T-helper 17 cell (primary cell): ENCODE measurements at places on chromosomes 3 and 15.

DNA sequence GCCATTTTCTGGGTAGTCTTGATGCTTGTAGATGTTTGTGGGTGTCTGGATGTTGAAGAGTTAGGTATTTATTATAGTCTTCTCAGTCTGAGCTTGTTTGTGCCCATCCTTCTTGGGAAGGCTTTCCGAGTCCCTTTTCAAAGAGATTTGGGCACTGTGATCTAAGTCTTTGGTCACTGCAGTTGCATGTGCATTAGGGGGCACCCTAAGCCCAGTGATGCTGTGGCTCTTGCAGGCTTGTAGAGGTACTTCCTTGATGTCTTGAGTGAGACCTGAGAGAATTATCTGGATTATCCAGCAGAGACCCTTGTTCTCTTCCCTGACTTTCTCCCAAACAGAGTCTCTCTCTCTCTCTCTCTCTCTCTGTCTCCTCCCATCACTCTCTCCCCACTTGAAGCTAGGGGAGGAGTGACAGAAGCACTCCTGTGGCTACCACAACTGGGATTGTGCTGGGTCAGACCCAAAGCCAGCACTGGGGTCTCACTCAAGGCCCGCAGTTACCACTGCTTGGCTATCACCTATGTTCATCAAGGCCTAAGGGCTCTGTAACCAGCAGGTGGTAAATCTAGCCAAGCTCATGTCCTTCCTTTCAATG lies 68.5 kb downstream of the TMCO5A start:
- DNase-seq = no peak

DNA sequence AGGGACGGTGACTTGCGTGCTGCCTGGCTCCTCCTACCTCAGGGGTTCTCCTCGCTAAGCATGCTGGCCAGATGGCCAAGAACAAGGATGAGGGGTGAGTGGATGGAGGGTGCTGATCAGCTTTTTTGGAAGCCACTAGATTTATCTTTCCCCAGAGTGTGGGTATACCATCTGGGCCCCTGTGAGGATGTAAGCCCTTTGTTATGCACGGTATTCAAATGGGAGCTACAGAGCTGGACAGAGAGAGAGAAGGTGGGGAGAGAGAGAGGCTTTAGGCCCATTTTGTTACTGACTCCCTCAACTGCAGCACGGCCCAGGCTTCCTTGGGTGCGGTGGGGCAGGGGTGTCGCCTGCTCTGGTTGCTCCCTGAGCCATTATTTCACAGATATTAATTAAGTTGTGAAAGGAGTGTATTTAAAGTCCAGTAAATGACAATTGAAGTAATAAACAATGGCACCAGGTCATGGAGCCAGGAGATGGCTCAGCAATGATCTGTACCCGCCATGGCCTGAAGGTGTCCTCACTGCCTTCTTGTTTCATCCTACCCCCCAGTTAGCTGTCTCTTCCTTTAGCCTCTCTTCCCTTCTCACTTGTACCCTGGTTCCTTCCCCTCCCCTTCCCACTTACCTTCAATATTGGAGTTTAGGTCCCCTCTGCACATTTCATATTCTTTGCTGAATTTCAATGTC lies 158.0 kb downstream of the CLSTN2 start:
- no peak for DNase-seq

- DNase-seq = no peak
Observed at GRCh38 chr3:159856590-159857104, 132.0 kb upstream of the IL12A start.

DNA sequence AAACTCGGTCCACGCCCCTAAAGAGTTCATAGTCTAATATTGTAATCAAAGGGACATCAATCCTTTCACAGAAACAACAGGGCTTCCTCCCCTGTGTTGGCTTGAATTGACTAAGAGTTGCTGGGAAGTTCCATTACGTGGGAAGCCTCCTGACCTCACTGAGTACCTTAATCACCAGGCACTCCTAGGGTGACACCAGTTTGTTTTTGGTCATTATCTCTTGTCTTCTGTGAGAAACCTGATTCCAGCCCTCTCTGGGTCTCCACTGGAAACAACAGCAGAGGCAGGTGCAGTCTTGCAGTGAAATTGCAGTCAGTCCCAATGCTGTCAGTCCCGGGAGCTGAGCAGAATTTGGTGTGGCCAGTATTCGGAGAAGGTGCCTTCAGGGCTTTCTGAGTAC lies 55.4 kb downstream of the BOC start:
- DNase-seq = no peak

DNA sequence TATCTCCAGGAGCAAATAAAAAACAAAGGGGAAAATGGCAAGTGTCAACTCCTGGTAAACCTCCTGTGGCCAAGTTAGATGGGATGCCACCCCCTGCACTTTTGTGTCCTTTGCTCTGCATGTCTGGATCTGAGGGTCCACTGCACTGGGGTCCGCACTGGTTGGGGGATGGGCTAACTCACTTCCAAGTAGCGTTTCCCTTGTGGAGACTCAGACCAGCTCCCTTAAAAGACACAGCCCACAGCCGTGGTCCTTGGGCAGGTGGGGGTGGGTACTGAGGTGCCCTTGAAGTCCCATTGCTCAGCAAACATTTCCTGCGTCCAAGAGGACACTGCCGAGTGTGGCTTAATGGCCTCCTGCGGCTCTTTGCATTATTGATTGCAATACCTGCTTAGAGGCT lies 188.2 kb downstream of the MEGF11 start:
- DNase-seq = no peak

- DNase-seq = no peak
Observed at GRCh38 chr3:42500909-42501308, 1.5 kb upstream of the VIPR1 start.

DNA sequence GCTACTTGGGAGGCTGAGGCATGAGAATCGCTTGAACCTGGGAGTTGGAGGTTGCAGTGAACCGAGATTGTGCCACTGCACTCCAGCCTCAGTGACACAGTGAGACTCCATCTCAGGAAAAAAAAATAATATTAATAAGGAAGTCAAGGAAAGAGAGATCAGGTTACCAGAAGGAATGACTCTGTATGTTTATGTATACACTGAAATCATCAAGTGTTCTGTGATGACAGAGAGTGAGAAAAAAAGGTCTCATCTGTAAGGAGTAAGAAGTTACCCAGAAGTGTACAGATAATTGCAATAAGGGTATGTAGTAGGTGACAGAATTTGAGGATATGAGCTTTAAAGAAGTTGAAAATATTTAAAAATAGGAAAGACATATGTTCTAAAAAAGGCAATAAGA lies 4.3 kb upstream of the CCDC50 start:
- no peak for DNase-seq

DNA sequence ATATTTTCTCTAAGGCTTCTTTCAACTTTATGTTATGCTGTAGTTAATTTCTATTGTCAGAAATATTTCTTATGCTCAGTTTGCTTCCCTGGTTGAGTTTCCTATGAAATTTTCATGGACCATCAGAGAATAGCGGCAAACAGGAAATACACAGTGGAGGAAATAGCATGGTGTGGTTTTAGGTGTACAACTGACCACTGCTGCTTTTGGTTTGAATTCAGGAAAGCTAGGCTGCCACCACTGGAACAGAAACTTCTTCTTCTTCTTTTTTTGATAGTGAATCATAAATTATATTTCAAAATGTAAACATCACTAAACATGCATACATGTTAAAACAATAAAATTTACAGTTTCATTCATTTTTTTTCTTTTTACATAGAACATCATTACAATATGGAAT lies 316.6 kb upstream of the TGFBR2 start:
- DNase-seq = no peak

DNA sequence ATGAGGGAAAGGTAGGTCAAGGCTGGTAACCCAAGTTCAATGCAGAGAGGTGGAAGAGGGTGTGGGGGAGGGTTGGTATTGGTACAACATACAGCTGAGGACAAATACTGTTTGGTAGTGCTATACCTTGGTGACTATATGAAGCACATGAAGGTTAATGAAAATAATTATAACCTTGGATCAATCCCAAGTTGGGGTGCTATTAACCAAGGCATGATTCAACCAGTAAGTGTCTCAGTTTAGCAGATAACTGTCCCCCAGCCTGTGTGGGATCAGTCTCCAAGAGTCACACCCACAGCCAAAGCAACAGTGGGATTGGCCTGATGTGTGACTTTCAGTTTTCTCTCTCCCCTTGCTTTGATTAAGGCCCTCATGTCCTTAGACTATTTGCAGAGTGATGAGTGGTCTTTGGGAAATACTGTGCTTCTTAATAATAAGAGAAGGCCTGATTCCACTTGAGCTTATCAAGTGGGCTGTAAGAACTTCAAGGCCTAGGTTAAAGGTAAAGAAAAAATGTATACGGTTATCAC lies 80.8 kb downstream of the EOMES start:
- no peak for DNase-seq

- no peak for DNase-seq
Observed at GRCh38 chr3:141082064-141082463, 30.9 kb downstream of the SPSB4 start.

DNA sequence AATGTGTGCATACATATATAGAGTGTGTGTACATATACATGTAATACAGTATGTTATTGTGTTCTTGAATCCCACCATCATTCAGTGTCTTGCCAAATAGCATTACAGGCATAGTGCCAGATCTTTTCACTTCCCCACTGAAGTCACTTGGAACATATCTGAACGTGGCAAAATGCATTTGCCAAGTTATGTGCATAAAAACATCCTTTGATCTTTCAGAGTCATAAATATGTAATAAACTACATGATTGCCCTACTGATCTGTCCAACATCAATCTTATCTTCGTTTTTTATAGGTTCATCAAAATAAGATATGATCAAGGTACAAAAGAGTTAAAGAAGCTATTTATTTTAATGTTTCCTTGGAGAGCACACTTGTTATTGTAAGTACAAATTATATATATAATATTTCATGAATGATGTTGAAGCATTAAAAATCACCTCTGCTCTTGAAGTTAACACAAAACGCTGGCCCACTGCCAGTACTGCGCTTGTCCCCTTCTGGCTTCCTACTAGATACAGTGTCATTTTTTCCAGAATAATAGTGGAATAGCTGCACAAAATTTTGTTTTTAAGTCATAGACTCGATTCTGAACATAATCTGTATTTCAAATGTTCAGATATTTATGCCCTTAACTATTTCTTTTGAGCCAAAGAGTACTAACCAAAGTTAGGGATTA lies 549.5 kb upstream of the ARRDC4 start:
- DNase-seq = no peak
